ENCODE measurements at places on chromosomes 2 and 18.

DNA sequence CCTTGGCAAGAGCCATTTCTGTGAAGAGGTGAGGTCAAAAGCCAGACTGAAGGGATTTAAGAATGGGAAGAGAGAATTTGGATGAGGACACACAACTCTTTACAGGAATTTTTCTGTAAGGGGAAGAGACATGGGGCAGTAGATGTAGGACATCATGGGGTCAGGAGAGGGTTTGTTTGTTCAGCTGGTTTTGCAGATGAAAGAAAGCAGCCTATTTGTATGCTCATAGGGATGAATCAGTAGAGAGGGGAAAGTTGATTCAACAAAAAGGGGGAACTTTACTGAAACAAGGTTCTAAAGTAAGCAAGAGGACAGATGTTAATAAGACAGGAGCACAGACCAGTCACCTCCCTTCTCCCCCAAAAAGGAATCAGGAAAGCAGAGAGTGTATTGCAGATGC is 11.2 kb downstream of the SCG2 start:
- DNase-seq, result no peak

DNA sequence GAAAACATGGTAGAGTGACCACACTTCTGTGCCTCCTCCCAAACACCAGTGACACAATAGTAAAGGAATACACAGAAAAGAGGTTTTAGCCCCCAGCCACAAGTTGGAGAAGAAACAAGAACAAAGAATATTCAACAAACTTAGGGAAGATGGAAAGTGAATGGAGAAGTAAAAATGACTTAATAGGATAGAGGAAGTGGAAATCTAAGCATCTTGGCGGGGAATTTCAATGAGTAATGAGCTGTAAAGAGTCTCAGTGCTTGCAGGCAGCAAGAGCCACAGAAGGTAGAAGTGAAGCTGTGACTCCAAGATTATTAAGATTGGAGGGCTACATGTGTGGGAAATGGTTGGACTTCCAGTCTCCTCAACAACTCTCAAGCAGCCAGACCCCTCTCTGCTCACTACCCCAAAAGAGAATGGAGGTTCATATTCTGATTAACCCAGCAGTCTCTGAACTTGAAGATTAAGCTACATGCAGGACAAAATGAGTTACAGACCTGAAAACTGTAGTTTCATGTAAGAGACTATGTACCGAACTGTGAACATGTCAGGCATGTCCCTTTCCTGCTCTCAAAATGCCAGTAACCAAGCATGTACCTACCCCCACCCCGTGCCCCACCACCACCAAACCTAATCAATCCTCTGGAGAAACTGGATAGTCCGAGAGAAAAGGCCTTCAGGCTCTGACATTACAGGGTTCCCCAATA is 16.9 kb upstream of the HNRNPLL start:
- no peak for DNase-seq

DNA sequence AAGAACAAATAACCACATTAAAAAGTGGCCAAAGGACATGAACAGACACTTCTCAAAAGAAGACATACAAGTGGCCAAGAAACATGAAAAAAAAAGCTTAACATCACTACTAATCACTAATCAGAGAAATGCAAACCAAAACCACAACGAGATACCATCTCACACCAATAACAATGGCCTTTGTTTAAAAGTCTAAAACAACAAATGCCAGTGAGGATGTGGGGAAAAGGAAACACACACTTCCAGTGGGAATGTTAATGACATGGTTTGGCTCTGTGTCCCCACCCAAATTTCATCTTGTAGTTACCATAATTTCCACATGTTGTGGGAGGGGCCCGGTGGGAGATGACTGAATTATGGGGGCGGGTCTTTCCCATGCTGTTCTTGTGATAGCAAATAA is 147.1 kb downstream of the GALNT1 start:
- no peak for DNase-seq

GRCh38 chr2:203327582-203327900 is 653 bp upstream of the ABI2 start:
- DNase-seq, result no peak

- DNase-seq, result no peak
Observed at GRCh38 chr2:158687315-158687714, 107.8 kb upstream of the DAPL1 start.

- DNase-seq, result no peak
Observed at GRCh38 chr2:1591461-1591770, 152.9 kb downstream of the PXDN start.

DNA sequence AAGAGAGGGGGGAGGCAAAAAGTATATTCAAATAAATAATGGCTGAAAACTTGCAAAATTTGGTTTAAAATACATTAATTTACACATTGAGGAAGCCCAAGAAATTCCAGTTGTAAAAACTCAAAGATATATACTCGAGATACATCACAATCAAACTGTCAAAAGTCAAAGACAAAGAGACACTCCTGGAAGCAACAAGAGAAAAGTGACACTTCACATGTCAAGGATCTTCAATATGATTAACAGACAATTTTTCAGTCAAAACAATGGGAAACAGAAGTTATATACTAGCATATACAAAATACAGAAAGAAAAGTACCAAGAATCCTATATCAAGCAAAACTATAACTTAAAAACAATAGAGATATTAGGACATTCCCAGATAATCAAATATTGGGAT is 170.2 kb downstream of the CCDC178 start:
- no peak for DNase-seq

- no peak for DNase-seq
Observed at GRCh38 chr18:25360301-25360899, 8.4 kb upstream of the ZNF521 start.

DNA sequence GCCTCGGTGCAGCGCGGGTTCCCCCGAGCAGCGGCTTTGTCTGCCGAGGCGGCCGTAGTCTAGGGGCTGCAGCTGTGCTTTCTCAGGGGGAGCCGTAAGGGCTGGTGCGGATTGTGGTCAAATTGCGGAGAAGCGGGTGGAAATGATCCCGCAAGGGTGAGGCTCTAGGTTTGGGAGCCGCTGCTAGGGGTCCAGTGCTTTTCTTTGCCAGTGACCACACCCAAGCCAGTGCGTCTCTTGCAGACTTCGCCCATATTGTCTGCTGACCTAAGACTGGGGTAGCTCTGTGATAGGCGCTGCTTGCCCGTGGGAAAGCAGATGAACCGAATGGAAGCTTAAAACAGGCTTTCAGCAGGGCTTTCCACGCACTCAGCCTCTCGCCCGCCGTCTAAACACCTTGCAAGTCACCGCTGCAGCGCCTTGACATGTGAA is 2.1 kb downstream of the DPYSL5 start:
- DNase-seq, result no peak

All from activated naive CD4-positive, alpha-beta T cell treated with anti-CD3 and anti-CD28 coated beads, Interleukin-2, amount 10 ng/mL, durations not matched to agents 7 days and 5 days (primary cell).